Activated naive CD8-positive, alpha-beta T cell treated with anti-CD3 and anti-CD28 coated beads, Interleukin-2, amount 10 ng/mL, durations not matched to agents 7 days and 5 days (primary cell): ENCODE measurements at places on chromosomes 12 and 14. TPM values are rescaled to one million over a fixed set of nuclear protein-coding genes. Genes with fewer than 3 reads are reported as not detected.

DNA sequence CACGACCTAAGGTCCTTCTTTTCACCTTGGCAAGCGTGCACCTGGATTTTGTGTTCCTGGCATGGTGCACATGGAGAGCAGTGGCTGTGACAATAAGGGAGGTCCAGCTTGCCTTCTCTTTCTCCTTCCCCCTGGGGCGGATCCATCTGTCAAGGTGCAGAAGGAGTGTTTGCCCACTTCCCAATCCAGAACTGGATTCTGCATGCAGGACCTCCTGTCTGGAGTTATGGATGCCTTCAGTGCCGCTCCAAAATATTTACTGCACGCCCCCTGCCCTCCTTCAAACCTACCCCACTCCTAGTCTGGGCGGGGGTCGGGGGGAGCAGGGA is 192.7 kb downstream of the DPF3 start:
- H3K4me3 ChIP-seq, result no peak overlapping the region
- peaks cover 18% of the 10 kb centered on the region for H3K4me1 ChIP-seq
- peaks cover 2% of the 10 kb centered on the region for H3K27me3 ChIP-seq
- H3K36me3 ChIP-seq, result peaks cover 10% of the 10 kb centered on the region
- no peak overlapping the region for H3K27ac ChIP-seq
- no peak for DNase-seq

- H3K36me3 ChIP-seq, result no peaks in the 10 kb centered on the region
- no peak overlapping the region for H3K4me3 ChIP-seq
- no peak for DNase-seq
- H3K27ac ChIP-seq, result no peak overlapping the region
Observed at GRCh38 chr14:87260460-87260859, 732.5 kb downstream of the GALC start.

GRCh38 chr14:34111953-34112352 is 161.1 kb upstream of the EGLN3 start:
- H3K4me1 ChIP-seq, result peaks cover 1% of the 10 kb centered on the region
- no peak overlapping the region for H3K27ac ChIP-seq
- H3K36me3 ChIP-seq, result no peaks in the 10 kb centered on the region
- peaks cover 17% of the 10 kb centered on the region for H3K27me3 ChIP-seq

RNASE2 gene
- total RNA-seq, result not detected

GRCh38 chr12:9048930-9049329 is 59.6 kb downstream of the KLRG1 start:
- no peak for DNase-seq
- H3K4me3 ChIP-seq, result no peak overlapping the region
- peaks cover 1% of the 10 kb centered on the region for H3K36me3 ChIP-seq
- peaks cover 2% of the 10 kb centered on the region for H3K4me1 ChIP-seq
- H3K27ac ChIP-seq, result no peak overlapping the region
- H3K27me3 ChIP-seq, result no peaks in the 10 kb centered on the region

- H3K27ac ChIP-seq, result no peak overlapping the region
- H3K36me3 ChIP-seq, result peaks cover 4% of the 10 kb centered on the region
- H3K27me3 ChIP-seq, result no peaks in the 10 kb centered on the region
- peak overlapping the region; percentile 96 for H3K4me3 ChIP-seq
- H3K4me1 ChIP-seq, result peaks cover 34% of the 10 kb centered on the region
Observed at GRCh38 chr14:95537298-95538089, 2.6 kb downstream of the GLRX5 start.

KRT75 gene
- total RNA-seq, result not detected

RFX4 gene
- total RNA-seq, result not detected

GRIP1 gene
- 1.8 TPM for total RNA-seq

DNA sequence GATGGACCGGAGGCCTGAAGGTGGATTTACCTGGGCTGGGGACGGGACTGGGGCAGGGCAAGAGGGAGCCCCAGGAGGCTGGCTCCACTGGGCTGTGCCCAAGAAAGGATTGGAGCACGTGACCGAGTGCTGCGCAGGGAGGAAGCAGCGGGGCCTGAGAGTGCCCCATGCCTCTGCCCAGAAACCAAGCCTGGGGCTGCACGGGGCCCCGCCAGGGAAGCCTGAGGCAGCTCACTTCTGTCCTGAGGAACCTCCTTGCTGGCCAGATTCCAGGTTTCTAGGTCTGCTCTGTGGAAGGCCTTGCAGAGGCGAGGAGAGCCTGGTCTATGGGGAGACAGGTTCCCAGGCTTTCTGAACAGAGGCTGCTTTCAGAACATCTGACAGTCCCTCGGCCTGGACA is 10.4 kb downstream of the NGB start:
- no peaks in the 10 kb centered on the region for H3K36me3 ChIP-seq
- H3K27me3 ChIP-seq, result peaks cover 24% of the 10 kb centered on the region
- H3K4me1 ChIP-seq, result no peaks in the 10 kb centered on the region
- DNase-seq, result no peak
- H3K27ac ChIP-seq, result no peak overlapping the region

DNA sequence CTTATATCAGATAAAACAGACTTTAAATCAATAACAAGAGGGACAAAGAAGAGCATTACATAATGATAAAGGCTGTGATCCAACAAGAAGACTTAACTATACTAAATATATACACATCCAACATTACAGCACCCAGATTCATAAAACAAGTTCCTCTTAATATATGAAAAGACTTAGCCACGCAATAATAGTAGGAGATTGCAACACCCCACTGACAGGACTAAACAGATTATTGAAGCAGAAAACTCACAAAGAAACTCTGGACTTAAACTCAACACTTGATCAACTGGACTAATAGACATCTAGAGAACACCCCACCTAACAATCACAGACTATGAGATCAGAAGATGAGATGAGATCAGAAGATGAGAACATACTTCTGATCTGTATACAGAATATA is 5.7 kb upstream of the CLEC14A start:
- H3K27ac ChIP-seq, result no peak overlapping the region
- H3K27me3 ChIP-seq, result peaks cover 22% of the 10 kb centered on the region
- no peak overlapping the region for H3K4me3 ChIP-seq
- DNase-seq, result no peak
- no peaks in the 10 kb centered on the region for H3K36me3 ChIP-seq
- H3K4me1 ChIP-seq, result peaks cover under 1% of the 10 kb centered on the region

- H3K4me3 ChIP-seq, result no peak overlapping the region
- peaks cover 44% of the 10 kb centered on the region for H3K36me3 ChIP-seq
- H3K4me1 ChIP-seq, result peaks cover 17% of the 10 kb centered on the region
- DNase-seq, result no peak
- H3K27ac ChIP-seq, result no peak overlapping the region
Observed at GRCh38 chr14:65070471-65070976, 31.8 kb downstream of the MAX start.

- H3K36me3 ChIP-seq, result no peaks in the 10 kb centered on the region
- no peak overlapping the region for H3K4me3 ChIP-seq
- no peak overlapping the region for H3K27ac ChIP-seq
- no peaks in the 10 kb centered on the region for H3K27me3 ChIP-seq
Observed at GRCh38 chr12:20063116-20063515, 305.2 kb upstream of the PDE3A start.

GRCh38 chr14:50832935-50833630 is 2.1 kb upstream of the NIN start:
- no peak for DNase-seq
- H3K27ac ChIP-seq, result no peak overlapping the region
- H3K4me1 ChIP-seq, result peaks cover 35% of the 10 kb centered on the region
- H3K36me3 ChIP-seq, result peaks cover 7% of the 10 kb centered on the region

DNA sequence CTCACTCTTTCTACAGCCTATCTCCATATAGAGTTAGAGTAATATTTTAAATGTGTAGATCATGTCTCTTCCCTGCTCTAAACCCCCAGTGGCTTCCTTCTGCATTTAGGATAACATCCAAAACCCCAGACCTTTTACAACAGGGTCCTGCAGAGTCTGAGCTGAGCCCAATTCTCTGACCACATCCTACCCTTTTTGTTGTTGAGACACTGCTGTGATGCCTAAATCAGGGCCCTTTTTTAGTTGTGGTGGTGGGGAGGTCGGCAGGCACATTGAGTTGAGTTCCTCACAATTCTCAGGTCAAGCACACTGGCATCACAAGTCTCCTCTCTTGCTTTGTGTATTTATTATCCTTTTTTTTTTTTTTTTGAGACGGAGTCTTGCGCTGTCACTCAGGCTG is 1.8 kb upstream of the DDX47 start:
- H3K27me3 ChIP-seq, result no peaks in the 10 kb centered on the region
- DNase-seq, result no peak
- H3K36me3 ChIP-seq, result peaks cover 22% of the 10 kb centered on the region
- peak overlapping the region; percentile 60 for H3K27ac ChIP-seq

GRCh38 chr14:105491366-105491973 is 424 bp downstream of the TEDC1 start:
- peak overlapping the region; percentile 87 for H3K4me3 ChIP-seq
- peaks cover 15% of the 10 kb centered on the region for H3K4me1 ChIP-seq
- peak overlapping the region; percentile 93 for H3K27ac ChIP-seq
- DNase-seq, result peak; percentile 92

CMA1 gene
- total RNA-seq, result 0.51 TPM

MYF5 gene
- not detected for total RNA-seq
